ENCODE measurements at places on chromosomes 7 and 10.

- no peak for DNase-seq
These were observed 54.6 kb downstream of the HTR5A start for GRCh38 chr7:155124706-155125105.

- DNase-seq, result no peak
These were observed 101.6 kb downstream of the ARL5B start for GRCh38 chr10:18760836-18761235.

GRCh38 chr10:88416801-88417200 is 166.3 kb downstream of the RNLS start:
- DNase-seq, result no peak

GRCh38 chr7:120218712-120219111 is 54.3 kb upstream of the KCND2 start:
- DNase-seq, result no peak

- DNase-seq, result no peak
These were observed 98.7 kb upstream of the NPTX2 start for GRCh38 chr7:98518159-98518947.

GRCh38 chr10:95404864-95405263 is 114.1 kb upstream of the PDLIM1 start:
- no peak for DNase-seq
